ENCODE measurements at places on chromosomes 5 and 9. TPM values are rescaled to one million over a fixed set of nuclear protein-coding genes. Genes with fewer than 3 reads are reported as not detected.

DNA sequence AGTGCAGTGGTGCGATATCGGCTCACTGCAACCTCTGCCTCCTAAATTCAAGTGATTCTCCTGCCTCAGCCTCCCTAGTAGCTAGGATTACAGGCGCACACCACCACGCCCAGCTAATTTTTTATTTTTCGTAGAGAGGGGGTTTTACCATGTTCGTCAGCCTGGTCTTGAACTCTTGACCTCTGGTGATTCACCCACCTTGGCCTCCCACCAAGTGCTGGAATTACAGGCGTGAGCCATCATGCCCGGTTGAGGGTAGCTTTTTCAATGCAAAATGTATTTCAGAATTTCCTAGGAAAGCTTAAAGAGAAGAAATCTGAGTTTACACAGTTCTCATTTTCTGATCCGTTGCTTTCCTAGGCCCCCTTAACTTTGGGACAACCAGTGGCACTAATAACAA is 15.7 kb downstream of the BDP1 start:
- peak; percentile 85 for DNase-seq
- H3K4me1 ChIP-seq, result no peaks in the 10 kb centered on the region
- H3K27ac ChIP-seq, result no peak overlapping the region
- H3K4me3 ChIP-seq, result no peak overlapping the region

- H3K4me3 ChIP-seq, result no peak overlapping the region
- DNase-seq, result no peak
- no peaks in the 10 kb centered on the region for H3K4me1 ChIP-seq
- no peaks in the 10 kb centered on the region for H3K27me3 ChIP-seq
Measured at GRCh38 chr5:61576556-61576955, 244.5 kb downstream of the ZSWIM6 start.

MPDZ gene
- total RNA-seq, result 10.9 TPM

PCDHGA4 gene
- total RNA-seq, result 0.26 TPM

GRCh38 chr5:138647261-138647788 is 72.1 kb upstream of the HSPA9 start:
- no peak overlapping the region for H3K27ac ChIP-seq
- H3K4me1 ChIP-seq, result no peaks in the 10 kb centered on the region
- H3K4me3 ChIP-seq, result no peak overlapping the region

- peaks cover 5% of the 10 kb centered on the region for H3K36me3 ChIP-seq
- H3K27me3 ChIP-seq, result no peaks in the 10 kb centered on the region
- no peak overlapping the region for H3K4me3 ChIP-seq
- H3K27ac ChIP-seq, result no peak overlapping the region
- no peak for DNase-seq
- peaks cover 20% of the 10 kb centered on the region for H3K4me1 ChIP-seq
Measured at GRCh38 chr9:93592008-93592642, 15.7 kb downstream of the PHF2 start.
